ENCODE measurements at places on chromosomes 6 and 20.

DNA sequence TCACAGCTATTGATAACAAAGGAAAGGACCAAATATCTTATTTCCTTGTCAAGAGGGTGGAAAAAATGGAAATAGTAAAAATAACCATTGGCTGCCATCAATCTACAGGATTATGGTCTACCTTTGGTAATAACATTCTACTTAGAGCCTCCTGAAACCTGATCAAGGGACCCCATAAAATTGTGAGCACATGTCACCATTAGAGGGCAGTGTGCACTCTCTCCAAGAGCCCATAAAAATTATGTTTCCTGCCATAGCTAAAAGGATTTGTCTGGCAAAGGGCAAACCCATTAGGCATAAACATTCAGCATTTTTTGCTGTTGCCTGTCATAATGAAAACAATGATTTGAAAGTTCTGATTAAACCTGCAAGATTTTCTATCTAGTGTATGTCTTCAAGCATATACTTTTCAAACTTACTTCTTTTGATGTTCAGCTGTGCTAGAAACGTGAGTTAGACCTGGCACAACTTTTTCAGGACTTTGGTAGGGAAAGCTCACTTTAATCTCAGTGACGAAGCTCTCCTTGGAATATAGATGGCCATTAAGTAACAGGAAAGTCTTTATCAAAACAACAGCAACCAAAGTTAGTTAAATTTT is 120.7 kb upstream of the ZFP64 start:
- peak; percentile 80 for DNase-seq

GRCh38 chr20:53557130-53557529 is 36.5 kb downstream of the ZNF217 start:
- DNase-seq, result no peak

DNA sequence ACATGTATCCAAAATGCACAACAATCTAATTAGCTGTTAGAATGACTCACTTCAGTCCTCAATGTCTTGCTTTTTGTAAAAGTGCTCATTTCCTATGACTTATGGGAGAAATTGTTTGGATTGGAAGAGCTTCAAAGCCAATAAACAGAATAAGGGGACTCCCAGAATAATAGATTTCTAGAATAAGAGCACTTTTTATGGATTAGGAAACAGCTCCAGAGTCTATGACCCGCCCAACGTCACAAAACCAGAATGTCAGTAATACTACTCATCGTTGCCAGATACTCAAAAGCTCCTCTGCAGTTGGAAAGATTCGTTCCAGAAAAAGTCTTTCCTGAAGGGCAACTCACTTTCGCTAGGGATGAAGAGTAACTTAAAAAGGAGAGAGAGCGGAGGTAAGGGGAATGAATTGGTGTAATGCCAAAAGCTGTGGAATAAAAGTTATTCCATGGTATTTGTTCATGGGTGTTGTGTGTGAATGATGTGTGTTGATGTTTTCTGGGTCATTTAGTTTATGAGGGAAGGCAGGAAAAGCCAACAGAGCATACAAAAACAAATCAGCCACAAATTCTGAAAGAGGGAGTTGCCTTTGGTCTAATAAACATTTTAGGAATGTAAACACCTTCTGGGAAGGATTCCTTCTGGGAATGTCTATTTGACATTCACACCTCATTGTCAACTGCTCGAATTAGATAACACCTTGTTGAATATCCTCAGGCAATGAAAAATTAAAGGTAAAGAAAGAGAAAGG is 64.6 kb downstream of the SYNE1 start:
- DNase-seq, result no peak

DNA sequence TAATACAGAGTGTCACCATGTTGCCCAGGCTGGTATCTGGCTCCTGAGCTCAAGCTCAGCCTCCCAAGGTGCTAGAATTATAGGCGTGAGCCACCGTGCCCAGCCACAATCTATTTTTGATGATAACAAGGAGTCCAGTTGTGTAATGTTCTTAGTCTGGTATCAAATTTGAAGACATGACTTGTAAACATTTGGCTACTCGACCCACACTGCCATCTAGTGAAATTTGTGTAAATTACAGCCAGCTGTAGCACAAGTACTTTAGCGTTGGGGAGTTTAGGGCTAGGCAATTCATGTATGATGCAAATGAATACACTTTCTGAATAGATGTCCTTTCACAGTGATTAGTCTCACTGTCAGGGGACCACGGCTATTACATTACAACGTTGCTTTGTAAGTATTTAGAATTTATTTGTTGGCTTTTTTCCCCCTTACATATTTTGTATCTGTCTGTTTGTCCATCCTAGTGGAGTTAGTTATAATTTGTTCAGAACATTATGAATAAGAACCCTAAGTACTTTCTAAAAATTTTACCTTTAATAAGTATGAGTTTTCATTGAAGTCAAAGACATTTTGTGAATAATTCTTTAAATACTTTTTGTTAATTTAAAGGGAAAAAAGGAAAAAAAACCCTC is 139.7 kb downstream of the PRDM13 start:
- peak; percentile 72 for DNase-seq

DNA sequence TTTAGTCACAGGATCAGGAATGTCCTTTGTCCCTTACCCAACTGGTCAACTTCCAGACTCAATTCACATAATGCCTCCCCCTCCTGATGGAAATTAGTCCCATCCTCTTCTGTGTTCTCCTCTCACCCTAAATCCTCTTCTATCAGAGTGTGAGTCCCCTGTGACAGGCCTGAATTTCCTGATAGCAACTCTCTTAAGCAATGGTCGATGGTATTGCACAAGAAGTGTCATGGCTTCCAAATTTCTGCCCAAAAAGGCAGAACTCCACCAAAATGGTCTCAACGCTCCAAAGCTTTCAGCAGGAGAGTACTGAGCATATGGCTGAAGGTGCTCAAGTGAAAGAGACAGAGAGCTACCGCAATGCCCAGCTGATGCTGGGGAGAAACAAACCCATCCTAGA is 2.4 kb downstream of the PREP start:
- no peak for DNase-seq

Data from SK-N-DZ (cell line).